HFF-Myc (cell line): ENCODE measurements at places on chromosomes 4 and X.

GRCh38 chr4:144647095-144647561, 1.2 kb downstream of the HHIP start:
- no peak for DNase-seq

- no peak for DNase-seq
Observed at GRCh38 chrX:109874548-109874947, 128.4 kb upstream of the TMEM164 start.

GRCh38 chr4:132605551-132605950, 543.5 kb upstream of the PCDH10 start:
- no peak for DNase-seq

- DNase-seq, result no peak
Observed at GRCh38 chr4:147421456-147421855, 59.4 kb upstream of the EDNRA start.

GRCh38 chrX:53547668-53548067, 113.5 kb upstream of the HSD17B10 start:
- DNase-seq, result no peak

DNA sequence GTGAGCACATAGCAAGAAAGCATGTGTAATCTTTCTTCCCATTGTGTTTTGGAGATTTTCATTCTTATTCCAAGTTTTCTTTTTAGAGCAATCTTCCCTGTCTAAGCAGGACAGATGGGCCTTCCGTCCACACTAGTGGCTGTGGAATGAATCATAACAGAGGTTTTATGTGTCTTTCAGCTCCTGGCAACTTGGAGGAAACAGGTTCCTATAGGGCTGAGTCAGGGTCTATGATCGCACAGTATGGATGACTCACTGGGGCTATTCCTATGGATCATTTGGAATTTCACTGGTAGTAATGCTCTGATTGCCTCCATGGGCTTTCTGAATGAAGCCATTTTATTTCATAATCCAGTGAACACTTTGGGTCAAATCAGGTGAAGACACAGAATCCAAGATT, 51.8 kb upstream of the CBLL2 start:
- DNase-seq, result peak; percentile 47

GRCh38 chr4:155025762-155026457, 182.5 kb upstream of the NPY2R start:
- DNase-seq, result no peak

DNA sequence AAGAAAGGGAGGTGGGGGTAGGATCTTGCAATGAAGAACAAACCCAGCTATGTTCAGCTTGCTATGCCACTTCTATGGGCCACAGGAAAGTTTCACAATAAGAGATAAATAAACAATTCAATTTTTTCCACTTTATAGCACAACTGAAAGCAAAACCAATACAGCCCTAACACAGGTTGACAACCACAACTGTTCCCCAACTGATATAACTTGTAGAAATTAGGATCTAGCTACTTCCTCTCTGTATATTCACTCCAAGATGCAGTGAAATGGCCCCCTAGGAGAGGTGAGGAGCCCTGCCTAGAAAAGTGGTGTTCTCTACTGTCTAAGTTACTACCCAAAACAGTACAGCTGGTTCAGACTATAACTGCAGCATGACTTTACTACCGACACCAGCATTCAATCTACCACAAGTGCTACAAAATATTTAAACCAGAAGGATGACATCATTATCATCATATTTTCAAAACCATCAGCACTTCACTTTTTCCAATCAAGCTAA, 77.0 kb downstream of the FBXW7 start:
- no peak for DNase-seq

GRCh38 chr4:140157341-140157740, 3.4 kb upstream of the MAML3 start:
- no peak for DNase-seq

DNA sequence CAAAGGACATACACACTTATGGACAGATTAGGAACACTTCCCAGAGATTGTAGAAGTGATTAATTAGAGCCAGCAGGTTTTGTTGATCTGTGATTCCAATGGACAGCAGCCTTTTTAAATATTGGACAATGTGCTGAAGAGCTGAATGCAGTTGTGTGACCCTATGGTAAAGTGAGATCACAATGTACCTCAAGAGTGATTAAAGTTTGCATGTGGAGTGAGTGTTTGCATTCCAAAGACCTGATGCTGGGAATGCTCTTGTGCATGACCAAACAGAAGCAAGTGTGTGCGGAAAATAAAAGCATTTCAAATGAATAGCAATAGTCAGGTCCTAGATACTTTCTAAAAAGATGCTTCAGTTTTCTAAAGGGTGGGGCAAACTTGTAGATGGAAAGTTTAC, 154.1 kb downstream of the BANK1 start:
- DNase-seq, result peak; percentile 0

DNA sequence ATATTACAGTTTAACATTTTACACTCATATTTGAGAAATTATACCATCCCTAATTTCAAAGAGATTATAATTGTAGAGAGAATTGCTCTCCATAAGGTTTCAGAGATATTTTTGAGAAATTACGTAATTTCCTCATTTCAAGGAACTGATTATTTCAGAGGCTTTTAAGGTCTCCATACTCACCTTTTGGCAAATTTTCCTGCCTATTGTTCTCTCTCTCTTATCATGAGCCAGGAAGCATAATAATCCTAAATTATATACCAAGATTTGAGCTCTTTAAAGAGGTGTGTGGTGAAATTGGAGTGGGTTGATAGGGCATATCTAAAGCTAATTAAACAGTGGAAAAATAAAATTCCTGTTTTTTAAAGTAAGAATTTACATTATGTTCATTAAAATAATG, 248.9 kb upstream of the FTHL17 start:
- DNase-seq, result no peak

DNA sequence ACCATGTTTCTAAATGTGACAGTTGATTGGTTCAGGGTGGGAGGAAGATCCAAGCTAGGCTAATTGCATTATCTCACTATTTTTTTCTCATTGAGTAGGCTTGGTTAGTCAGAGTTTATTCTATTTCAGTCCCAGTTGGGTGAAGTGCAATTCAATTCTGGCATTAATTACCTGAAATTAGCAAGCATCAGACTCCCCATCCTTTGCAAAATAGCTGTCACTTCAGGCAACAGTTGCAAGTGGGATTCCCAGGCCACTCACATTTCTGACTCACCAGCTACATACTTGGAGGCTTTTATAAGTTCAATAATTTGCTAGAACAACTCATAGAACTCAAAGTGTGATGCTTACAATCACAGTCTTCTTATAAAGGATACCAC, 155.8 kb upstream of the HAND2 start:
- no peak for DNase-seq

DNA sequence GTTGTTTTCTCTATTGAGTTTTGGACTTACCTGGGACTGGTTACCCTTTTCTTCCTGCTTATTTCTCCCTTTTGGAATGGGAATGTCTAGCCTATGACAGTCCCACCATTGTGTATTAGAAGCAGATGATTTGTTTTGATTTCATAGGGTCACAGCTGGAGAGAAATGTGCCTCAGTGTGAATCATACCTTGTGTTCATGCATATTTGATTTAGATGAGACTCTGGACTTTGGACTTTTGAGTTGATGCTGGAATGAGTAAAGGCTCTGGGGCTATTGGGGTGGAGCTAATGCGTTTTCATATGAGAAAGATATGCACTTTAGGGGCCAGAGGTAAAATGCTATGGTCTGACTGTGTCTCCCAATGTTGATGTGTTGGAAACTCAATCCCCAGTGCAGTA, 30.5 kb upstream of the TEX13C start:
- no peak for DNase-seq

DNA sequence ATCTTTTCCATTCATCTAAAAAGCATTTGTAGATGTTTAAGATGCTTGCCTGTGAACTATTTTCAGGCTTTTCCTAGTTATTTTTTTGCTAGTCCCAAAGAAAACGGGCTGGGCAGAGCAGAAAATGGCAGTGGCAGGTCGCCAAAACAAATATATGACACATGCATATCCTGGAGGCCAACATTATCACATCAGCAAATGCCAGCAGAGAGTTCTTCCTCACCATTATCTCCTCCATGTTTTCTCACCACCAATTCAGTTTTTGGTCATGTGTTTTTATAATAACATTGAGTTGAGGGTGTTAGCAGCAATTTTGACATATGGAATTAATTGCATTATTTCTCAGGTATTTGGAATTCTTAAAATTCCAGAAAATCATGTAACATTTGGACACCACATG, 97.9 kb upstream of the EOLA2 start:
- DNase-seq, result peak; percentile 55

DNA sequence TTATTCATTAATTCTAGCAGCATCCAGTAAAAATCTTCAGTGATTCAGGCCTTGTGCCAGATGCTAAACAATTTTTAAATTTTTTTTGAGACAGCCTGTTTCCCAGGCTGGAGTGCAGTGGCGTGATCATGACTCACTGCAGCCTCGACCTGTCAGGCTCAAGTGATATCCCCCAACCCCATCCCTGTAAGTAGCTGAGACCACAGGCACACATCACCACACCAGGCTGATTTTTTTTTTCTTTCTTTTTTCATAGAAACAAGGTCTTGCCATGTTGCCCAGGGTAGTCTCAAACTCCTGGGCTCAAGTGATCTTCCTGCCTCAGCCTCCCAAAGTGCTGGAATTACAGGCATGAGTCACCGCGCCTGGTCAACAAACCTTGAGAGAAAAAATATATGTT, 705.5 kb downstream of the ARAP2 start:
- no peak for DNase-seq

GRCh38 chr4:40719008-40719623, 30.6 kb upstream of the NSUN7 start:
- DNase-seq, result no peak

GRCh38 chr4:132592850-132593249, 556.2 kb upstream of the PCDH10 start:
- DNase-seq, result no peak

- DNase-seq, result no peak
Observed at GRCh38 chr4:71290074-71290473, 48.7 kb upstream of the SLC4A4 start.

DNA sequence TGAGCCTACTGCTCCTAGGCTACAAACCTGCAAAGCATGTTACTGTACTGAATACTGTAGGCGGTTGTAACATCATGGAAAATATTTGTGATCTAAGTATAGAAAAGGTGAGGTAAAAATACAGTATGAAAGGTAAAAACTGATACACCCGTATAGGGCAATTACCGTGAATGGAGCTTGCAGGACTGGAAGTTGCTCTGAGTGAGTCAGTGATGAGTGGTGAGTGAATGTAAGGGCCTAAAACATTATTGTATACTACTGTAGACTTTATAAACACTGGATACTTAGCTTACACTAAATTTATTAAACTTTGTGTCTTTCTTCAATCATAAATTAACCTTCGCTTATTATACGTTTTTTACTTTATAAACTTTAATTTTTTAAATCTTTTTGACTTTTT, 3.7 kb downstream of the KIF4A start:
- no peak for DNase-seq

GRCh38 chrX:79524642-79525041, 157.5 kb upstream of the ITM2A start:
- DNase-seq, result no peak

DNA sequence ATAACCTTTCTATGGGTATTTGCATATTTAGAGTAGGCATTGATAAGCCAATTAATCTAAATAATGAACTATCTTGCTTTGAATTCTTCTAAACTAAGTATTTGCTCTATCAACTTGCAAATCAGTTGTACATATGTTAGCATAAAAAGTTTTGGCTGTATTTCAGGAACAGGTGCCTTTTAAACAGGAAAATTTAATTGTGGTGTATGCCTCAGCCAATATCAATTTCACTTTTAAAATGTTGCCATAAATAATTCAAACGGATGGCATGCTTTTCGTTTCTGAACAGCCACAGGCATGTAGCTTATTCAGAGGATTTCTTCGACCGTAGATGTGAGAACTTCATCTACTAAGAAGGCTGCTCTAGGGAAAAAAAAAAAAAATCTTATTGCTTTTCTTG, 99.9 kb downstream of the DCLK2 start:
- no peak for DNase-seq

- no peak for DNase-seq
Observed at GRCh38 chr4:158778156-158778711, 9.4 kb downstream of the FNIP2 start.

DNA sequence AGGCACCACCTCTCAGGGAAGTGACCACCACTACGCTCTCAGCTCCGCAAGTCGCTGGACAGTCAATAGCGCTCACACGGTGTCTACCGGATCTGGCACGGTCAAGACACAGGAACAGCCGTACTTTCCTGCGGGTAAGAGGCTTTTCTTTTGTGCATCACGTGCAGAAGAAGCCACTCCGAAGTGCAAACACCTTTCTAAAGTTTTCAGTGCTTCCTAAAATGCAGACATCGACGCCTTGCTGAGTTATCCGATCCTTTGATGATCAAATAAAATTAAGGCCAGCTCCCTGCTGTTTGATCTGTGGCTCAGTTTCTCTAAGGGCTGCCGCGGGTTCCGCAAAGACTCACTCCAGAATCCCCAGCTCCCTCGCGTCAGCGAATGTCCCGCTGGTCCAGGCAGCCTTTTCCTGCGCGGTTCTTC, 71.8 kb downstream of the FBXO8 start:
- no peak for DNase-seq

- DNase-seq, result no peak
Observed at GRCh38 chrX:74535086-74535407, 79.4 kb downstream of the RLIM start.

DNA sequence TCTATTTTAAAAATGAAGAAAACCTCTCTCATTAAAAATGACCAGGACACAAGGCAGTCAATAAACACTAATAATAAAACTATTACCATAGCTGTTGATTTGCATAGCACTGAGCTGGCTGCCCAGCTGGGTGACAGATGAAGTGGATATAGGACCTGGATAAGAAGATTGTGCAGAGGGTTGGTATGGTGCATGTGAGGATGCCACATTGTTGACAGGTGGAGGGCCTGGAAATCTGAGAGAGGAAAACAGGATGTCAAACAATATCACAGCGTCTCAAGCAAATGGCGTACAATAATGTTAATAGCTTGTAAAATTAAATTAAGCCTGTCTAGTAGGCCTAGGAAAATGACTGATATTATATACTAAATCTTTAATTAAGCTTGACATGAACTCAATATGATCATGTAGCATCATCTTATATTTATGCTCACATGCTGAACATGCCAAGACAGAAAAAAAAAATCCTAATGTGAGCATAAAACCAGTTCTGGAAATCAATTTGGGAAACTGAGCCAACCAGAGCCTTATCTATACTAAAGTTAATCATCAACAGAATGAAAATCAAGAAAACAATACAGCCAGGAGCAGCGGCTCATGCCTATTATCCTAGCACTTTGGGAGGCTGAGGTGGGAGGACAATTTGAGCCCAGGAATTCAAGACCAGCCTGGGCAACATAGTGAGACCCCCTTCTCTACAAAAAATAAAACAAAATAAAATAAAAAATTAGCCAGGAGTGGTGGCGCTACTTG, 18.6 kb downstream of the SEC24D start:
- no peak for DNase-seq

- DNase-seq, result no peak
Observed at GRCh38 chr4:75142382-75142781, 209.5 kb downstream of the PARM1 start.

GRCh38 chr4:108024085-108024877, 34.6 kb downstream of the HADH start:
- no peak for DNase-seq
